Activated T-helper 1 cell treated with anti-CD3 and anti-CD28 coated beads, Interleukin-12 subunit alpha, Interleukin-12 subunit beta, Interleukin-2, Interleukin-4 antibody, amounts not matched to agents 30 ng/mL and 10 ng/mL and 1 ng/mL, durations not matched to agents 14 hours and 24 hours and 36 hours (primary cell): ENCODE measurements at places on chromosomes 13 and 19.

- no peaks in the 10 kb centered on the region for H3K27me3 ChIP-seq
- no peak overlapping the region for H3K4me3 ChIP-seq
- no peaks in the 10 kb centered on the region for H3K4me1 ChIP-seq
Measured at GRCh38 chr13:93235258-93236015, 8.8 kb downstream of the GPC6 start.

DNA sequence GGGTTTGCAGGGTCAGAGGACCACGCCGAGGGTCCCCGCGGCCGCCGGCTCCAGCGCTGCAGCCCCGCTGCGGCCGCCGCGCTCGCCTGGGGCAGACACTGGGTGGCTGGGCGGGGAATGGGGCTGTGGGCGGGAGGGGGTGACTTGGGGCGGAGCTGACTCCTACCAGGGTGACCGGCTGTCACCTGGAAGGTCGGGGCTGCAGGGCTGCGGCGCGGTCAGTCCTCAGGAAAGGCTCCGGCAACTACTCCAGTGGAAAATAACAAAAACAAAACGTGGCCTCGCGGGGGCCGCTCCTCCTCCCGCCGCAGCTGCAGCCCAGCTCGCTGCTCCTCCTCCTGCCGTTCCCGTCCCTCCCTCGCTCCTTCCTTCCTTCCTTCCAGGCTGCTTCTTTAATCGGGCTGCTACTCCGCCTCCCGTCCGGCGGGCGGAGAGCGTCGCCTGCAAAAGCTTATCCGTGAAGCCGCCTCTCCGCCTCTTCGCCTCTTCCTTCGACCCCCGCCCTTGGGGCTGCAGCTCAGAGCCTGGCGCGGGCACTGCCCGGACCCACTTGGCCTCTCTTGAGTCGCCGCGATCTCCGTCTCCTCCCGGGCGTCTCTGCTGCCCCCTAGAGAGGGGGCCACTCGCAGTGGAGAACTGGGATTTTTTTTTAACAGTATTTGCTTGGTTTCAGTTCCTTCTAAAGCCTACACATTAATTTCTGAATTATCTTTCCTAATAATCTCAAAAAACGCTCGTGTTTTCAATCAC is at the start of gene TBC1D4:
Gene TBC1D4, minus strand, starts transcription at position 100 of the 750 bp plus-strand sequence. CDS start 402 bp downstream, outside the sequence.
- H3K36me3 ChIP-seq, result no peaks in the 10 kb centered on the region
- H3K27ac ChIP-seq, result peak within 1 kb of the TSS; percentile 89
- H3K4me1 ChIP-seq, result peaks cover 45% of the 10 kb centered on the region
- peak; percentile 40 for DNase-seq

DNA sequence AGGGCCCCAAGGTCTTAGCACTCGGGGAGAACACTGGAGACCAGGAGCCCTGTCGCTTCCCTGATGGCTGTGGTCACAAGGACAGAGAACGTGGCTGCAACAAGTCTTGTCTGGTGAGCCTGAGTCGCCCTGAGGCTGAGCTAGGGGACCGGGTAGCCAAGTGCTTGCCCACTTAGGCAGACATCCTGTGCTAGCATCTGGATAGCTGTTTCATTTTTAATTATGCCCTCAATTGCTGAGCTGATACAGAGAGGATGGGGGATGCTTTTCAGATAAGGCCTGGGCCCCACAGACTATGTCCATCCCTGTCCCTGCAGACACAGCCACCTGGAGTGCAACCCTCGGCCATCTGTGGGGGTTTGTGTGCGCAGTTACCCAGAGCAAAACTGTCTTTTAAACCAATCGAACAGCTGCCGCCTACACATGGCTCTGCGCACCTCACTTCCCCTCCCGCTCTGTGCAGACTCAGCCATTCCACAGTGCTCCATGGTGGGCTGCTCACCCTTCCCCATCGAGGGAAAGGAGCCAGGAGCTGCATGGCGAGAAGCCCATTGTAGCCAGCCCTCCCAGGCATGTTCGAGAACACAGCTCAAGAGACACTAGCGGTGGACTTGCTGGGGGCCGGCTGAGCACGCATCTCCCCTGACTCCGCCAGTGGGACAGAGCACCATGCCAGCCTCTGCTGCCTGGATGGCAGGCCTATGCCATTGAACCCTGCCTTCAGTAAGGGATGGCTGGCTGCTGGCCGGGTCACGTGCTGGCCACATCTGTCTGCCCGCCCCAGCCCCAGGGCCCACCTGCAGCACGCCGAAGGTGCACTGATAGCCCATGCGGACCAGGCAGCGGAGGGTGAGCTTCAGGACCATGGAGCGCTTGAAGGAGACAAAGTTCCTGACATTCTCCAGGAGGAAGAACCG is 19.4 kb upstream of the EIF3G start:
- peaks cover 34% of the 10 kb centered on the region for H3K36me3 ChIP-seq
- DNase-seq, result no peak
- no peak overlapping the region for H3K27ac ChIP-seq
- peaks cover 18% of the 10 kb centered on the region for H3K4me1 ChIP-seq
- no peaks in the 10 kb centered on the region for H3K27me3 ChIP-seq
- no peak overlapping the region for H3K4me3 ChIP-seq

DNA sequence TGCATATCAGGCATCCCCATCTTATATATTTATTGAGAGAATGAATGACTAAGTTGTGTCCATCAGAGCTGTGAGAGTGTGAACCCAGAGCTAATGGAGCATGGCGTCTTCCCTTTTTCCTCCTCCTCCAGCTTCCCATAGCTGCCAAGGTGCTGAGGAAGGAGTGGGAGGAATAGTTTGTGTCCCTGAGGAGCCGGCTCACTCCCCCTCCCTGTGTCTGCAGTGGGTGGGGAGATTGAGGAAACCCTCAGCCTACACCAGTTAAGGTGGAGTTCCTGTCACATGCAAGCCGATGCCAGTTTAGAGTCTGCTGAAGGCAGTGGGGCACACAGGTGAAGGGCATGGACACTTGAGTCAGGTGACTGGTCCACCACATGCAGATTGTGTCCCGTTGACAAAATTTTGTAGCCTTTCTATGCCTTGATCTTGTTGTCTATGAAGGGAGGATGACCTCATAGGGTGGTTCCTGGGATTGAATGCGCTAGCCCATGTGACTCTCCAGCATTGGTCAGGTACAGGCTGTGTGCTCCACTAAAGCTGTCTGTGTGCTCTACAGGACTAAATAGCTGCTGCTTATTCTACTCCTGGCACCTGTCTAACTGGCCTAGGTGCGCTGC is 47.6 kb upstream of the GPI start:
- H3K27me3 ChIP-seq, result no peaks in the 10 kb centered on the region
- peaks cover 17% of the 10 kb centered on the region for H3K4me1 ChIP-seq
- H3K36me3 ChIP-seq, result peaks cover 8% of the 10 kb centered on the region

DNA sequence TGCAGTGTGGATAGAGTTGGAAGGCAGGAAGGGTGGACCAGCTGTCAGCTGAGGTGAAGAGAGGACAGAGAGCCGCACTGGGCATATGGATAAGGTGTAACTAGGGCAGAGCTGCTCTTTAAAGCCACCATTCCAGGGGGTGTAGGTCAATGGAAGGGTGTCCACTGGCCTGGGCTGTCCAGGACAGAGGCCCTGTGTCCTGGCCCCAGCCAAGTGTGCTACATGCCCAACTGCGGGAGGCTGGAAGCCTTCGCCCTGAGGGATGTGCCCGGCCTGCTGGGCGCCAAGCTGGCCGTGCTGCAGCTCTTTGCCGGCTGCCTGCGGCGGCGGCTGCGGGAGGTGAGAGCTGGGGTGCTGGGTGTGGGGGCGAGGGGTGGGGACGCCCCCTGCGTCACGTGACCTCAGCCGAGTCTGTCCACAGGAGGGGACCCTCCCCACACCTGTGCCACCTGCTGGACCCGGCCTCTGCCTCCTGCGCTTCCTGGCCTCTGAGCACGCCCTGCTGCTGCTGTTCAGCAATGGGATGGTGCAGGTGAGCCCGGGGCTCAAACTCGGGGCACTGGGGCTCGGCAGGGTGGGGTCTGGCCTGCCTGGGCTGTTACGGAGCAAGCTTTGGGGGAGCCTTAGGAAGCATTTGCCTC is 9.8 kb downstream of the PLK5 start:
- H3K4me3 ChIP-seq, result no peak overlapping the region
- H3K27me3 ChIP-seq, result peaks cover under 1% of the 10 kb centered on the region
- DNase-seq, result no peak
- H3K27ac ChIP-seq, result no peak overlapping the region
- no peaks in the 10 kb centered on the region for H3K36me3 ChIP-seq

DNA sequence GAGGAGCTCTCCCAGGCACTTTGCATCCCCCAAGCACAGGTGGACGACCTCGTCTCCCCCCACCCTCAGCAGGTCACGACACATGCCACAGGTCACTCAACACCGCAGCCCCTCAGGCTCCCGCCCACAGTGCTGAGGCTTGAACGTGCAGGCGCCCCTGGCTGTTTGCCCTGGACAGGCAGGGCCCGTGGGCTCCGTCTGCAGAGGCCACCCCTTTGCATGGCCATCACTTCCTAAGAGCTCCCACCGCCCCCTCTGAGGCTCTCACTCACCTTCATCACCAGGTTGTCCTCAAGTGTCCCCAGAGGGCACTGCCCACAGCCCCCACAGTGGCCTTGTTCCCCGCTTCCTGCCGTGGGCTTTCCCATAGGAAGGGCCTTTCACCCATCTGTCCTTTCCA is 132.1 kb upstream of the MCF2L start:
- no peak overlapping the region for H3K4me3 ChIP-seq
- H3K27ac ChIP-seq, result no peak overlapping the region
- no peaks in the 10 kb centered on the region for H3K27me3 ChIP-seq

GRCh38 chr19:41096353-41096752 is 8.1 kb downstream of the CYP2A13 start:
- no peak overlapping the region for H3K4me3 ChIP-seq
- no peaks in the 10 kb centered on the region for H3K36me3 ChIP-seq
- peaks cover 10% of the 10 kb centered on the region for H3K27me3 ChIP-seq
- H3K4me1 ChIP-seq, result no peaks in the 10 kb centered on the region
- DNase-seq, result no peak

GRCh38 chr13:40207001-40207478 is 459.4 kb downstream of the FOXO1 start:
- peak overlapping the region; percentile 95 for H3K27ac ChIP-seq
- no peak for DNase-seq
- H3K36me3 ChIP-seq, result peaks cover 15% of the 10 kb centered on the region

- no peak for DNase-seq
- no peak overlapping the region for H3K4me3 ChIP-seq
- H3K36me3 ChIP-seq, result no peaks in the 10 kb centered on the region
Measured at GRCh38 chr13:96020155-96020575, 33.0 kb downstream of the UGGT2 start.

DNA sequence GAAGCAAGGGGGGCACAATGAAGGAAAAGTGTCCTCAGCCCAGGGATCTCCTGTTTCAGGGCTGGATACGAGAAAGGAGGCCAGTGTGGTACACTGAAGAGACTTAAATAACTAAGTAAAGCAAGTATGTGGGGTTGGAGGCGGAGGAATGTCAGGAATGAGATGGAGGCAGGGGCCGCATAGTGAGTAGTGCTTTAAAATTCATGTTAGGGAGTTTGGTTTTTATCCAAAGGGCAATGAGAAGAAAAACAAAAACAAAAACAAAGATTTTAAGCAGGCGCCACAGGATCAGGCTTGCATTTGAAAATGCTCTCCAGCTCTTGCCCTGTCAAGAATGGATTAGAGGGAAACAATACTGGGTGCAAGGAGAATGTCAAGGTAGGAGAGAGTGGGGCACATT is 273.4 kb downstream of the DCLK1 start:
- H3K4me3 ChIP-seq, result no peak overlapping the region
- peaks cover 6% of the 10 kb centered on the region for H3K27me3 ChIP-seq
- no peak for DNase-seq
- H3K27ac ChIP-seq, result no peak overlapping the region

GRCh38 chr13:99287551-99287950 is 19.6 kb downstream of the GPR183 start:
- no peak for DNase-seq
- peaks cover 62% of the 10 kb centered on the region for H3K4me1 ChIP-seq
- H3K36me3 ChIP-seq, result peaks cover 21% of the 10 kb centered on the region

GRCh38 chr19:8811315-8812172 is 20.6 kb downstream of the ZNF558 start:
- no peaks in the 10 kb centered on the region for H3K27me3 ChIP-seq
- no peak for DNase-seq
- H3K27ac ChIP-seq, result no peak overlapping the region
- peaks cover 69% of the 10 kb centered on the region for H3K36me3 ChIP-seq

- no peak overlapping the region for H3K4me3 ChIP-seq
- H3K27ac ChIP-seq, result no peak overlapping the region
- H3K36me3 ChIP-seq, result no peaks in the 10 kb centered on the region
- no peaks in the 10 kb centered on the region for H3K27me3 ChIP-seq
Measured at GRCh38 chr13:79749984-79750551, 269.1 kb downstream of the NDFIP2 start.

GRCh38 chr13:94859811-94860210 is 147.5 kb upstream of the SOX21 start:
- no peak for DNase-seq
- H3K4me3 ChIP-seq, result no peak overlapping the region
- no peaks in the 10 kb centered on the region for H3K36me3 ChIP-seq
- H3K27me3 ChIP-seq, result peaks cover 5% of the 10 kb centered on the region
- H3K27ac ChIP-seq, result no peak overlapping the region

DNA sequence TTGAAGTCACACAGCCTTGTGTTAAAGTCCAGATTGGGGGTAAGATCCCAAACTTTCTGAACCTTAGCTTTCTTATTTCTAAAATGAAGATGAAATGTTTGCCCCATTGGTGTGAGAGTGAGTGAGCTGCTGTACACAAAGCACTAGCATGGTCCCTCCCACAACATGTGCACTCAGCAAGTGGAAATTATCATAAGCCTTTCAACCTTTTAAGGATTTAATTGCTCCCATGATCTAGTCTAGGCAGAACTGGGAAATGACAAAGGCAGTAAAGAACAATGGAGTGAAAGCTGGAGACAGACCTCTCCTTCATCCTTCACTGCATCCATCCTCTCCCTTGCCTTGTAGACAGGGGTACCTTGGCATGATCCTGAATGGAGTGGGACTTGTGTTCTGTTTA is 76.0 kb upstream of the GPR12 start:
- H3K27me3 ChIP-seq, result peaks cover 7% of the 10 kb centered on the region
- no peaks in the 10 kb centered on the region for H3K4me1 ChIP-seq
- H3K27ac ChIP-seq, result no peak overlapping the region
- no peaks in the 10 kb centered on the region for H3K36me3 ChIP-seq

DNA sequence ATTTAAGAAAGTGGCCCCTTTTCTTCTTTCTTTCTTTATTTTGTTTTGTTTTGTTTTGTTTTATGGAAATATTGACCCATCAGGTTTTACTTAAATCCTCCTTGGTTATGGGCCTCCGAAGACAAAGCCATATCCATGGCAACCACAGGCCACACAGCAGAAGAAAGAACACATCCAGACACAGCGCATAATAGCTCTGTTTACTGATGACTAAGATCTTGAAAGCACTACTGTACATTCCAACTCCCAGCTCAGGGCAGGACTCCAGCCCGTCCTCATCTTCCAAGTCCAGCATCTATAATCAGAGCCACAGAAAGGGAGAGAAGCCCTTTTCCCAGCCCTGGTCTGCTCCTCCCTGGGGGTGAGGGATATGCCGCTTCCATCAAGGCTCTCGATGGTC is 84.3 kb downstream of the NUFIP1 start:
- H3K27ac ChIP-seq, result no peak overlapping the region
- no peak for DNase-seq
- H3K36me3 ChIP-seq, result no peaks in the 10 kb centered on the region
- H3K4me3 ChIP-seq, result no peak overlapping the region
- peaks cover 5% of the 10 kb centered on the region for H3K27me3 ChIP-seq

- H3K36me3 ChIP-seq, result no peaks in the 10 kb centered on the region
- H3K4me3 ChIP-seq, result no peak overlapping the region
- no peak overlapping the region for H3K27ac ChIP-seq
- no peaks in the 10 kb centered on the region for H3K4me1 ChIP-seq
- no peak for DNase-seq
Measured at GRCh38 chr13:20680416-20681080, 23.0 kb upstream of the IL17D start.

- no peak overlapping the region for H3K4me3 ChIP-seq
- H3K27me3 ChIP-seq, result no peaks in the 10 kb centered on the region
- no peaks in the 10 kb centered on the region for H3K4me1 ChIP-seq
- no peak for DNase-seq
- H3K36me3 ChIP-seq, result no peaks in the 10 kb centered on the region
Measured at GRCh38 chr13:93001866-93002461, 224.6 kb upstream of the GPC6 start.
